Osteocyte (in vitro differentiated cells): ENCODE measurements at places on chromosomes 16 and 17.

- peak; percentile 95 for DNase-seq
These were observed 12.6 kb upstream of the ATP6V0C start for GRCh38 chr16:2500918-2501750.

DNA sequence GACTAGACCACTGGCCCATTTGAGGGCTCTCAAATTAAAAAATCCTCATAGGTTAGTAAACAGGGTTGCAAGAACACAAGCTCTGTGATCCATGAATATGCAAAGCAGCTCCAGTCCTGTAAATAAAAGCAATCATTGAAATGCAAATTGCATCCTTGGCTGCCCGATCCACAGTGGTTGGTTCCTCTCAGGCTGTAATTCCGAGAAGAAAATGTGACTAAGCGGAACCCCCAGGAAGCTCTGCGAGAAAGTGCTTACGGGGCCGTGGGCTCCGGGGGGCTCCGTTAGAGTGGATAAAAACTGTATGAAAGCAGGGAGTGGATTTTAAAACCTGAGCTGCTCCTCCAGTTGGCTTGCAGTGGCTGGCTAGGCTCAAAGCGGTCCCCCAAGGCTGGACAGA, 2.5 kb downstream of the GPRC5B start:
- no peak for DNase-seq

DNA sequence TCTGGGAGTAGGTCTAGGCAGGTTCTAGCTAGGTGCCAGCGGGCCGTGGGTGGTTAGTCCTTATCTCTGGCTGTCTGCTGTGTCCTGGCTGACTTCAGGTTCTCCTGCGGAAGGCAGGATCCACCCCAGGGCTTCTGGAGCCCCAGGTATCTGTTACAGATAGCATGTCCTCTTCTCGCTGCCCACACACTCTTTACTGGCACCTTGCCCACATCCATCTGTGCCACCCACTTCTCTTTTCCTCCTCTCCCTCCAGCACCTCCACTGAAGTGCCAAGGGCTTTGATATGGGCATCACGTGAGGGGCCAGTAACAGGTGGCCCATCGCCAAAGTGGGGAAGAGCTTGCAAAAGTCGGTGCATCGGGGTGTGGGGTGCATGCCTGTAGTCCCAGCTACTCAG, 4.6 kb upstream of the MPP2 start:
- no peak for DNase-seq

- no peak for DNase-seq
These were observed 3.1 kb upstream of the AP2B1 start for GRCh38 chr17:35584061-35584460.

GRCh38 chr17:3557768-3558583, at the start of gene TRPV3:
TRPV3 (minus strand) TSS chr17:3557812; CDS start chr17:3554850, 2,962 bp downstream.
- DNase-seq, result no peak

DNA sequence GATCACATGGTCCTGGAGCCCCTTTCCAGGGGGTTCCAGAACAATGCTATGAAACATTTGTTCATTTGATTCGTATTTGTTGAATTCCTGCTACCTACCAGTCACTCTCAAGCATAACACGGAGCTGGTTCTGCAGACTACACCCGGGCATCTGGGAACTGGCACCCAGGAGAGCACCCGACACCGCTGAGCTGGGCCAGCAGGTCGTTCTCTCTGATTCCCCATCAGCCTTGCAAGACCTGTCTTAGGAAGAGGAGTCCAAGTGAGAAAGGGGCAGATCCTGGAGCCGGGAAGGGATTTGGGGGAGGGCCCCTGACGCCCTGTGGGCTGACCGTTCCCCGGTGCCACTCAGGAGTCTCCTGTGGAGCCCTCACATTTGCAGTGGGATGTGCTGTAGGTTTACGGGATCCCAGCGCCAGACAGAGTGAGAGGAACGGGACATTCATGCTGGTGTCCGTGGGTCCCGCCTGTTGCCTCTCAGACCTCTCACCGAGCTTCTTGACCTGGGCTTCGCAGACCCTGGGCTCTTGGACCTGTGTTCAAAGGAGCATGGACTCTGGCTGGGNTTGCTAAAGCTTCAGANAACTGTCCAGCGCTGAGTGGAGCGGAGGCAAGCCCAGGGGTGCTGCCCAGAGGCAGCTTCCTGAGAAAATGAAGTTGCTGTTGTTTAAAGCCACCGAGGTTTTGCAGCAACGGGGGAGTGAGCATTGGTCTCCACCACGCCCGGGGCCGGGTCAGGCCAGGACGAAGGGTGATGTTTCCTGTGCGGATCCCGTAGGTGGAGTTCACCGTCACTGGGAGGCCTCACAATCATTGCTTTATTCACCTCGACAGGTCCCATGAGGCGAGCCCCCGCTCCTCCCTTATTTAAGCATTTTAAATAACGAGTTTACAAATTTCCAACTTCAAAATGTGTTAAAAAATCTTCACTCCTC, 49.2 kb downstream of the METRNL start:
- no peak for DNase-seq

DNA sequence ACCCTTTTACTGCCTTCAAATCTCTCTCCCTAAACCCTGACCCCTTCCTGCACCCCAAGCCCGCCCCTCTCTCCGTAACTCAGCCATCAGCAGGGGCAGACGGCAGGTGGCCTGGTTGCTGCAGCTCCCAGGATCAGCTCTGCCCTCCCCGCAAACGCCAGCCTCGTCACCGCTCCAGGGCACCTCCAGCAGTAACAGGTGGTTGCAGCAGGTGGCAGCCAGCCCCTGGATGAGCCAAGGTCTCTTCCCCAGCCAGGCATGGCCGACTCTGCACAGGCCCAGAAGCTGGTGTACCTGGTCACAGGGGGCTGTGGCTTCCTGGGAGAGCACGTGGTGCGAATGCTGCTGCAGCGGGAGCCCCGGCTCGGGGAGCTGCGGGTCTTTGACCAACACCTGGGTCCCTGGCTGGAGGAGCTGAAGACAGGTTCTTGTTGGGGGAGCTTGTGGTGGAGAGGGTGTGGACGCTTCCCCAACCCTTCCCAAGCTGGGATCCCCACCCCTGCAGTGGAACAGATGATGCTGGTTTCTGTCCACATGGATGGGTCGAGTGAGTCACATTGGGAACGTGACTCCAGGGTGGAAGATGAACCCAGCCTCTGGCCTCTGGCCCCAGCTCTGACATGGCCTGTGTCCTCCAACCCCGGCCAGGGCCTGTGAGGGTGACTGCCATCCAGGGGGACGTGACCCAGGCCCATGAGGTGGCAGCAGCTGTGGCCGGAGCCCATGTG, 558 bp downstream of the HSD3B7 start:
- no peak for DNase-seq

DNA sequence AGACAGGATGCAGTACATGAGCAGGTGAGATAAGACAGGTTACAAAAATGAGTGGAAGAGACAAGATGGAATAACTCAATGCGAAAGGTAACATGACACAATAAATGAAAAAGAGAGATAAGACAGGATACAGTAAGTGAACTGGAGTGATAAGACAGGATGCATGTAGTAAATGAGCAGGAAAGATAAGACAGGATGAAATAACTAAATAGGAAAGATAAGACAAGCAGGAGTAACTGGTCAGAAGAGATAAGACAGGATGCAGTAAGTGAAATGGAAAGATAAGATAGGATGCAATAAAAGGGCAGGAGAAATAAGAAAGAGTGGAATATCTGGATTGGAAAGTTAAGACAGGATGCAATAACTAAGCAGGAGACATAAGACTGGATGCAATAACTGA, 8.3 kb upstream of the MYH4 start:
- DNase-seq, result no peak
